ENCODE measurements at places on chromosomes 6 and 20.

GRCh38 chr6:163356743-163357142 is 57.8 kb upstream of the QKI start:
- no peak for DNase-seq

GRCh38 chr20:35979544-35979943 is 11.2 kb downstream of the CNBD2 start:
- no peak for DNase-seq

GRCh38 chr20:58044286-58044685 is 184.2 kb downstream of the ANKRD60 start:
- no peak for DNase-seq

DNA sequence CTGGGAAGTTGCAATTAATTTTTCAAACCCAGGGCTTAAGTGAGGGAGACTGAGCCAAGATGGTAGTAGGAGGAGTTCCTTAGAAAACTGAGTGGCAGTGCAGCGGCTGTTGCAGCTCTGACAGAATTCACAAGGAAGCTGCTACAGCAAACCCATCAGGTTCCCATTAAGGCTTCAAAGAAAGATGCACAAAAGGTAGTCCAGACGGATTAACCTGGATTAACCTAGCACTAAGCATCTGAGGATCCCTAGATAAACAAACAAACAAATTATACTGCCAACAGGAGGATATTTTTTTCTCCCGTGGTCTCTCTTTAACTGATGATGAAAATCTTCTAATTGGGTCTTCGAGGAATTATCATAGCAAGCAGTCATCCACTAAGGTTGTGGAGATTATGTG is 5.2 kb downstream of the TENT5A start:
- DNase-seq: no peak

- no peak for DNase-seq
Observed at GRCh38 chr6:111727802-111728201, 122.1 kb upstream of the TRAF3IP2 start.

DNA sequence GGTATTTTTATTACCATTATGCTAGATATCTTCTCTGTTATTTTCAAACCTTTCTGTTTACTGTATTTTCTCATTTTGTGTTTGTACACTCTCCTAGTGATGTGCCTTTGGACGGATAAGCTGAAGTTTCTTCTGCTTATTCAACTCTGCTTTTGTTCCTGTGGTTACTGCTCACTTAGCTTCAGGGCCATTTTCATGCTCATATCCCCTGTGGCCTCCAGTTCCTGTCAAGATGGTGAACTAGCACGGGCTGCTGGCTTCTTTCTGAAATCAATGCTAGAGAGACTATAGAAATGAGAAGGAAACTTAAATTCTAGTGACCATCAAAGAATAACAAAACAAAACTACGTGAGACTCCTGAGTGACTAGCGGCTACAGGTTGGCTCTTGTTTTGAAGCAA is 6.8 kb upstream of the CST8 start:
- DNase-seq: no peak

DNA sequence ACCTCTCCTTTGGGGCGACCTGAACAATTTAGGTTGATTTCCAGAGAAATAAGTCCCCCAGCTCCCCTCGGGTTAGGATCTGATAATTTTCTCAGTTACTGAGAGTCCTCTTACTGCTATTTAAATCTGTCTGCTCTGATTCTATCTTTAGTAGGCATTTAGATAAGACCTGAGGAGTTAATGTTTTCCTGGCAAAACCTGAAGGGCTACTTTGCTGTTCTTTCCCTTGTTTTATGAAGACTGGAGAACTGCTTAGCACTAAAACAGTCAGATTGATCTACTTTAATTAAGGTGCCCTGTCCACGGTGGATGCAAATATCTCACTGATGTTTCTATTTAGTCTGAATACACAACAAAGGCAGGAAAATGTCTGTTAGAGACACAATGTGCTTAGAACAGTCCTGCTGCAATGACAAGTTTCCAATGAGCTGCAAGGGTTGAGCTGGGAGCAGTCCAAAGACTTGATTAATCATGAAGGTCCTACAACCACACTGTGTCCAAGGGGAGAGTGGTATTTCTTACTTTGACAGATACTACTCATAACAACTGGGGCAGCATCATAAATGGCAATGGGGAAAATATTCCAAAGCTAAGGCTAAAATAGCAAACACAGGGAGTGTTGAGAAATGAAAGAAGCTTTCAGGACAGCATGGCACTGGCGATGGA is 15.7 kb downstream of the ADTRP start:
- no peak for DNase-seq

DNA sequence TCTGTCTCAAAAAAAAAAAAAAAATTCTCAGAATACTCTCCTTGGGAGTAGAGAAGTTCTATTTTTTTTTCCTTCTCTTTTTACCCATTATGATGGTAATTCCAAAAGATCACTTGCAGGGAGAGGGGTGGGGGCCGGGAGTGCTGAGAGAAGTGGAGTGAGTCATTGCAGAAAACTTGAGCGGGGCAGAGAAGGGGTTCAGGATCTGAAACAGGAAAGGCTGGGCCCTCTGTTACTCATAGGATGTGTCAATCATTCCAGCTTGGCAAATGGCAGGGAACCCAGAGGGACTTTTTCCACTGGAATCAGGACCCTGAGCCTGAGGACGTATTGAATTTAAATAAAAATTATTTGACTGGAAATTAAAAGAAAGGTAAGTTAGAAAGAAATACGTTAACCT is 111.4 kb upstream of the ARMC2 start:
- peak; percentile 78 for DNase-seq

- DNase-seq: peak; percentile 94
Observed at GRCh38 chr20:63309261-63310071, 16.5 kb downstream of the COL20A1 start.

- DNase-seq: no peak
Observed at GRCh38 chr6:41824571-41825569, 37.4 kb downstream of the TOMM6 start.

DNA sequence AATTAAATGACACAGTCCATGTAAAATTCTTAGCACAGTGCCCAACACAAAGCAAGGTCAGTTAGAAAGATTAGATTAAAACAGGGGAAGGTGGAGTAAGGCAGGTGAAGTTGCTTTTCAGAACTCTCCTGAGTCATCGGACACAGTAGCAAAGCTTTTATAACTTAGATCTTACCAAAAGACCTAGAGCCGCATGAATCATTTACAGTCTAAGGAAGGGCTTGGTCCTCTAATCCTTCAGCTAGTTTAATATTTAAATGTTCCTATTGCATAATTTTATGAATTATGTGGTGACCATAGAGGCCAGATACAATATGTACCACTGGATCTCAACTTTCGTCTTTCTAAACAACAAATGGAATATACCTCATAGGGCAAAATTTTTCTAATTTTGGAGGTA is 202.1 kb upstream of the SNX9 start:
- DNase-seq: no peak

GRCh38 chr6:168322966-168323365 is 3.4 kb upstream of the DACT2 start:
- no peak for DNase-seq

GRCh38 chr6:125558241-125558843 is 191.1 kb upstream of the HEY2 start:
- no peak for DNase-seq

Data from HTR-8/SVneo (cell line).